ENCODE measurements at places on chromosomes 12 and 14. TPM values are rescaled to one million over a fixed set of nuclear protein-coding genes. Genes with fewer than 3 reads are reported as not detected.

Gene SYT10
- total RNA-seq = 2.5 TPM

Gene HOXC12
- not detected for total RNA-seq

Gene GRIN2B
- 0.60 TPM for total RNA-seq

Gene KRT5
- 15.8 TPM for total RNA-seq

Gene ART4
- total RNA-seq = 4.9 TPM

Gene NPFF
- total RNA-seq = not detected

Gene ZFYVE26
- total RNA-seq = 32.3 TPM

Gene CD163L1
- total RNA-seq = 0.84 TPM

Gene GLIPR1L1
- total RNA-seq = not detected

Gene SOAT2
- total RNA-seq = 21.8 TPM

Gene STRAP
- 154 TPM for total RNA-seq

Gene TIMM9
- total RNA-seq = 65.5 TPM

Gene CLEC4E
- not detected for total RNA-seq

Gene CLECL1
- total RNA-seq = not detected

Gene TRHDE
- 5.0 TPM for total RNA-seq

Gene PARP11
- total RNA-seq = 5.9 TPM

Gene RNASE13
- total RNA-seq = not detected

Gene FAM181A
- total RNA-seq = not detected

Gene PCED1B
- 5.9 TPM for total RNA-seq

Gene TMEM63C
- 5.1 TPM for total RNA-seq

Gene FOXA1
- 87.9 TPM for total RNA-seq

Gene WNK1
- total RNA-seq = 63.7 TPM

Gene SDR9C7
- total RNA-seq = not detected

Gene ACADS
- total RNA-seq = 53.5 TPM

Gene KRT7
- 12.6 TPM for total RNA-seq

Gene TAS2R7
- total RNA-seq = not detected

Gene PACS2
- 41.1 TPM for total RNA-seq

Gene FAR2
- 5.2 TPM for total RNA-seq

Gene SCNN1A
- 21.7 TPM for total RNA-seq

Gene ANKRD9
- 46.5 TPM for total RNA-seq

Gene CTSG
- not detected for total RNA-seq

Gene POLR3B
- 9.6 TPM for total RNA-seq

Gene RAD51AP1
- 11.5 TPM for total RNA-seq

Gene CELA1
- not detected for total RNA-seq

Gene SLCO1B1
- 33.4 TPM for total RNA-seq

Gene KRT2
- not detected for total RNA-seq

Gene WNT1
- total RNA-seq = not detected

Gene TSPAN19
- total RNA-seq = not detected

Gene ASB2
- 1.8 TPM for total RNA-seq

Gene PRMT5
- total RNA-seq = 52.2 TPM

Gene RNU6-7
- total RNA-seq = not detected

Gene BHLHE41
- 2.4 TPM for total RNA-seq

Data from hepatocyte (in vitro differentiated cells).